Stimulated activated CD4-positive, alpha-beta T cell treated with anti-CD3 and anti-CD28 coated beads, Interleukin-15, amount 100 ng/mL, for 1 hour (primary cell): ENCODE measurements at places on chromosomes 3 and 15.
A peak's percentile ranks its signal among the peaks of the same experiment; 100 is the strongest.

GRCh38 chr3:32177702-32178198 is 60.7 kb upstream of the CMTM8 start:
- peak; percentile 8 for DNase-seq

DNA sequence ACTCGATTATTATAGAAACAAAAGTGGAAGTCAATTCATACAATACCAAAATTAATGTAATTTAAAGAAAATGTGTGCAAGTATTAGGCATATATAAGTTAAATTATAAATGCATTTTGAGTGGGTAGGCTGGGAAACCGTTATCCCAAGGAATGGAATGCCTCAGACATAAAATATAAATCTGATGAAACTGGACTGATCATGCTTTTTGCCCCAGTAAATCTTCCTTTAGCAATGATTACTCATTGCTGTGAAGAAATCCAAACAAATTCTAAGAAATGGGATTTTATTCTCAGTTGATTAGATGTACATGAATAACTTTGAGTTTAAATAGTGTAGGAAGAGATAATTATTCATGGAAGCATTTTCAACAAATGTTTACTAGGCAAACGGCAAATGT is 185.5 kb upstream of the KCNMB2 start:
- DNase-seq = no peak

GRCh38 chr3:71207632-71208031 is 375.9 kb downstream of the FOXP1 start:
- DNase-seq = no peak

- no peak for DNase-seq
These were observed 346.2 kb downstream of the IGSF11 start for GRCh38 chr3:118688396-118688884.

- DNase-seq = no peak
These were observed 117.7 kb downstream of the DNAJB8 start for GRCh38 chr3:128348805-128349531.

DNA sequence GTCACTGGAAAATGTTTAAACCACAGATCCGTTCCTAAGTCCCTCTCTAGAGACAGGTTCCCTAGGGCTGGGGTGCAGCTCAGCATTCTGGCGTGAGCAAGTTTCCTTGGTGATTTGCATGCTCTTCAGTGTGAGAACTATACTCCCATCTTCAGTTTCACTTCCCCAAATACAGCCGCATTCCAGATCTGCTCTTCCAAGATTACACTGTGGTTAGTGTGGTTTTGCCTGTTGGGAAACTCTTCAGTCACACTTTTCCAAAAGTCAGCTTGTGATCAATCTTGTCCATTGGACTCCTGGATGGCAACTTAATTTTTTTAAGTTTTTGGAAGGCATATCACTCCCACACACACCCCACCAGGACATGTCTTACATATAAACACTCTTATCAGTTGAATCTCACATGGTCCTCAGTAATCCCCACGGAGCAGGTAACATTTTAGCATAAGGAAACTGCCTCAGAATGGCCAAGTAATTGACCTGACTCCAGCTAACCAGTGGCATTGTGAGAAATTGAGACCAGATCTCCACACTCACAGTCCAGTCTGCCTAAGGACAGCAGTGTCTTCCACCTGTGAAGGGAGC is 33.5 kb upstream of the PTPN23 start:
- DNase-seq = no peak

- no peak for DNase-seq
These were observed 60.2 kb downstream of the SEMA5B start for GRCh38 chr3:122967356-122967755.

GRCh38 chr3:162007722-162008121 is 511.1 kb downstream of the OTOL1 start:
- no peak for DNase-seq

DNA sequence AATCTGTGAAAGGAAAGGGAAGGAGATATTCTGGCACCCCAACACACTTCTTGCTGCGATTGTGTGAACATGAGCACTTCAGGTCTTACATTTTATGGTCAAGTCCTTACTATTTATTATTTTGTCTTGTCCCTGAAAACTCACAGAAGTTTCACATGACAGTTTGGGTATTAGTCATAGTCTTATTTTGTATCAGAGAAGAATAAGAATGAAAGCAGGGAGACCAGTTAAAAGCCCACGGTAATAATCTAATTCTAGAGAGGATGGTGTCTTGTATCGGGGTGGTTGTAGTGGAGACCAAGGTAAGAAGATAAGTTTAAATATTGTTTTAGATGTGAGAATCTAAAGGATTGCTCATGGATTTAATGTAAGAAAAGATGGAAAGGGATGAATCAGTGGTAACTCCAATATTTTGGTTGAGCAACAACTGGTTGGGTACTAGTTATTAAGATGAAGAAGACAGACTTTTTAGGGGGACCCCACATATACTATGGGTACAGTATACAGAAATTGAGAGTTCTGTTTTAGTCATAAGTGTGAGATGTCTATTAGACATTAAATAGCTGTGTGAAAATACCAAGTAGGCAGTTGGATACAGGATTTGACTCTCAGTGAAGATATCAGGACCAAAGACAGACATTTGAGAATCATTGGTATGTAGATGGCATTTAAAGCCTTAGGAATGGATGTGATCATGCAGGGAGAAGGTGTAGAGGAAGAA is 227.6 kb downstream of the MFSD1 start:
- DNase-seq = no peak

GRCh38 chr3:10368512-10368911 is 47.6 kb upstream of the SEC13 start:
- no peak for DNase-seq

DNA sequence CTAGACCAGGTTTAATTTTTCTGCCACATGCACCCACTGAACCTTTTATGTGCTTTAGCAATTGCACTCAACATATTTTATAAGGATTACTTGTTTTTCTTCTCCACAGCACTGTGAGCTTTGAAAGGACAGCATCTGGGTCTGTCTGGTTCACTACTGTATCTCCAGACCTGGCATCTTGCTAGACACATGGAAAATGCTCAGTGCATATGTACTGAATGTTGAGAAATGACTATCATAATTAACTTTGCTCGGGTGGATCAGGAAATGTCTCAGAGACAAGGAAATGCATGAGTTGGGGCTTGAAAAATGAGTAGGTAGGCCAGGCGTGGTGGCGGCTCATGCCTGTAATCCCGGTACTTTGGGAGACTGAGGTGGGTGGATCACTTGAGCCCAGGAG is 40.2 kb downstream of the DOCK3 start:
- DNase-seq = no peak

DNA sequence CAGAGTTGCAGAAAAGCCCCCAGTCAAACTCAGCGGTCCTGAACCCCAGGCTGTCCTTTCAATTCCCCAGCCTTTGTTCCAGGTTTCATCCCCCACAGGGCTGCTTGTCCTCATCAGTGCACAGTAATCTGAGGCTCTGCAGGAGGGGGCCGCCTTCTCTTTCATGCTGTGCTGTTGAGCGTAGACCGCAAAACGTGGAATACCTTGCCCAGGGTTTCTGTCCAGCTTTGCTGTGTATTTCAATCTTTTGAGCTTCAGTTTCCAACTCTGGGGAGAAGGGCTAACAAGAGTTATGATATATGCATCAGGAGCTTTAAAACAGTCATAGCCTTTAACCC is 64.8 kb downstream of the FAM43A start:
- no peak for DNase-seq

DNA sequence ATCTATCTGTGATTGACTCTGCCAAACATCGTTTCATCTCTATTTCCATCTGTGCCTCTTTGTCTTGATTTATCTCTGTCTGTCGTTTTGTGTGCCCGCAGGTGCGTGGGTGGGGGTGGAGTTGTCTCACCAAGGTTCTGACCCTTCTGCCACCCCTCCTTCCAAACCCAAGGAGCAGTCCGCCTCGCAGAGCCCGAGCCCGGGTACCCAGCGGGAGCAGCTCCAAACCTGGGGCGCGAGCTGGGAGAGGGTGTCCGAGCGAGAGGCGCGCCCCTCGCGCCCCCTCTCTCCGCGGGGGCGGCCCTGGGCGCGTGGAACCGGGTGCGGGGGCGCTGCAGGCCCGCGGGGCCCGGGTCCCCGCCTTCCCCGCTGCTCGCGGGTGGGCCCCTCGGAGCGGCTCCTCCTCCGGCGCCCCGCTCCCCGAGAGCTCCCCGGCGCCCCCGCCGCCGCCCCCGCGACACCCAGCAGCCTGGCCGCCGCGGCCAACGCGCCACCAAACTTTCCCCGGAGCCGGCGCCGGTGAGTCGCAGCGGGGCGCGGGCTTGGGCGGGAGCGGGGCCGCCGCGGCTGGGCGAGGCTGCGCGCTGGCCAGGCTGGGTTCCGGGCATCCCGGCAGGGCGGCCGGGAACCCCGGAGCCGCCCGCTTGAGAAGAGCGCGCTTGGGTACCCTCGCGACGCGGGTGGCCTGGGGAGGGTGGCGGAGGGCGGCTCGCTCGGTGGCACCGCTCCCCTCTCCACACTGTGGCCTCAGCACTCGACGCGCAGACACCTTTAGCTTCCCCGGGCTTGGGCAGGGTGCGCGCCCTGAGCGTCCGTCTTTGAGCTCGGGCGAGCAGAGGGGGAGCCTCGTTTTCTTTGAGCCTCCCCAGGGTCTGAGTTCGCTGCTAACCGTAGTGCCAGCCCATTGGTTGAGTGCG is at the start of gene HRH1:
Gene HRH1 (plus strand): TSS at position 458 of the 917 bp plus-strand sequence. CDS start 104,545 bp downstream, outside the sequence.
- no peak for DNase-seq

DNA sequence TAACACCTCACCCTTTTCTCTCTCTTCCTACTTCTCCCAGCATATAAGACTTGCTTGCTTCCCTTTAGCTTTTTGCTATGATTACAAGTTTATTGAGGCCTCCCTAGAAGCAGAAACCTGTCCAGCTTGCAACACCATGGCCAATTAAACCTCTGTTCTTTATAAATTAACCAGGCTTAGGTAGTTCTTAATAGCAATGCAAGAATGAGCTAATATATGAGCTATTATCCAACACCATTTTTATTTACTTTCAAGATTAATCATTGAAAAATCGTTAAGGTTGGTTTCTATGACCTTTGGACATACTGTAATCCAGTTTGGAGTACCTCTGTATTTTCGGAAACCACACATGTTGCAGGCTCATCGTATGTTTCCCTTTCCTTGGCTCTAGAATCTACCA is 643.1 kb downstream of the ZPLD1 start:
- no peak for DNase-seq

GRCh38 chr3:140342668-140343067 is 335.2 kb upstream of the TRIM42 start:
- DNase-seq = no peak

- DNase-seq = no peak
These were observed 27.4 kb upstream of the OR5K4 start for GRCh38 chr3:98326105-98326893.

DNA sequence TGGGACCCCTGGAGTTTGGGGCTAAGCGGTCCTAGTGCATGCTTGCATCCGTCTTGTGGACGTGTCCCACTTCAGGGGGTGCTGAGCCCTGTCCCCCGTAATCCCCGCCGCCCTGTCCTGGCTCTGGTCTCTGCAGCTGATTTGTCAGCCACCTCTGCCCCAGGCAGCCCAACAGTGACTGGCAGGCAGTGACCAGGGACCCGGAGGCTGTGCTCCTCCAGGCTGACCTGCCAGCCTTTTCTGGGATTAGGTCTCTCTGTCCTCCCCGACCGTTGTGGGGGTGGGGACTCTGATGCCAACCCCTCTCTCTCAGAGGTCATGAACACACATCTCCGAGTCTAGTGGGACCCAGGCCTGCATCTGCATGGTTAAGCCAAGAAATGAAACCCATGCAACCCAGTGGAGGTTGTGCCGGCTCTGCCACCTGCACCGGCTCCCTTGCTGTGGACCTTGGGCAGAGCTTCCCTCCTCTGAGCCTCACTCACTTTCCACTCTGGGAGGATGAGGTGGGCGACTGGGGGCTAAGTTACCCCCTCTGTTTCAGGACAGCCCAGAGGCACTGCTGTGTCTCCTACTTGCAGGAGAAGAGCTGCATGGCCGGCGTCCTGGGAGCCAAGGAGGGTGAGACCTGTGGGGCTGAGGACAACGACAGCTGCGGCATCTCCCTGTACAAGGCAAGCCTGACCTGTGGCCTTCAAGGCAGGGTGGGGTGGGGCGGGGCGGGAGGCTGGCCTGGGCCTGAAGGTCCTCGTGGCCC is 60.2 kb downstream of the FBLN2 start:
- DNase-seq = no peak

- no peak for DNase-seq
These were observed 99.7 kb downstream of the NAALADL2 start for GRCh38 chr3:174958671-174959328.

DNA sequence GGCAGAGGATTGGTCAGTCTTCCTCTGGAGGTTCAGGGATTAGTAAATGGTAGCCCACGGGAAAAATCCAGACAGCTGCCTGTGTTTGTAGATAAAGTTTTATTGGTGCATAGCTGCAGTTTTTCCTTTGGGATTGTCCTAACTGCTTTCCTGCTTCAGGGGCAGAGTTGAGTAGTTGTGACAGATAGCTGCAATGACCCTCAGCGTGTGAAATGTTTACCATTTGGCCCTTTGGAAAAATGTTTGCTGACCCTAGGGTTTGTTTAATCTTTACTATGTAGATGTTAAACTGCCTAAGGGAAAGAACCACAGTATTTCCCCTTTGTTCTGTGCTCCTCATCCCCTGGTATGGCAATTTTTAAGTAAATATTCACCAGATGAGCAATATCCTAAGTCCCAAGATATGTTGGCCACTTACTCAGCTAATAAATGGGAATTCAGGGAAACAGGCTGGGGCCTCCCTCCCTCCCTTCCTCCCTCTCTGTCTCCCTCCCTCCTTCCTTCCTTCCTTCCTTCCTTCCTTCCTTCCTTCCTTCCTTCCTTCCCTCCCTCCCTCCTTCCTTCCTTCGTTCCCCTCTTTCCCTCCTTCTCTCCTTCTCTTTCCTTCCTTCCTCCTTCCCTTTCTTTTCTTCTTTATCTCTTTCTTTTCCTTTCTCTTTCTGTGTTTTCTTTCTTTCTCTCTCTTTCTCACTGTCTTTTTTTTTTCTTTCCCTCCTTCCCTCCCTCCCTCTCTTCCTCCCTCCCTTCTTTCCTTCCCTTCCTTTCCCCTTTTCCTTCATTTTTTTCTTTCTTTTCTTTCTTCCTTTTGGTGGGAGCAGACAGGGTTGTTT is 234.6 kb upstream of the BHLHE40 start:
- no peak for DNase-seq

DNA sequence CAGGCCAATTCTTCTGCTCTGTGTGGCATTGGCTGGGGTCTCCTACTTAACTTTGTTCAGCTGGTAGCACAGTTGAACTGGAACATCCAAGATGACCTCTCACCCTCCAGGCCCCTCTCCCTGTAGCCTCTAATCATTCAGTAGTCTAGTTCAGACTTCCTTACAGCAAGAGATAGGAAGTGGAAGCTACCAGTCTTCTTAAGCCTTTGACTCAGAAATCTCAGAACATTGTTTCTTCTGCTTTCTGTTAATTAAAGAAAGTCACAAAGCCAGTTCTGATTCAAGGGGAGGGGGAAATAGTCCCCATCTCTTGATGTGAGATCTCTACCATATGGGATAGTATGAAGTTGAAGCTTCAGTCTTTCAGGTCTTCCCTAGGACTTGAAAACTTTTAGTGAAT is 18.8 kb upstream of the SACM1L start:
- no peak for DNase-seq

- DNase-seq = no peak
These were observed 55.5 kb upstream of the MELTF start for GRCh38 chr3:197085137-197085536.

GRCh38 chr15:90266485-90266884 is 1.0 kb downstream of the NGRN start:
- DNase-seq = no peak

GRCh38 chr15:64851503-64851840 is 9.8 kb downstream of the PLEKHO2 start:
- DNase-seq = no peak
